ENCODE measurements at places on chromosomes 1 and 21.

DNA sequence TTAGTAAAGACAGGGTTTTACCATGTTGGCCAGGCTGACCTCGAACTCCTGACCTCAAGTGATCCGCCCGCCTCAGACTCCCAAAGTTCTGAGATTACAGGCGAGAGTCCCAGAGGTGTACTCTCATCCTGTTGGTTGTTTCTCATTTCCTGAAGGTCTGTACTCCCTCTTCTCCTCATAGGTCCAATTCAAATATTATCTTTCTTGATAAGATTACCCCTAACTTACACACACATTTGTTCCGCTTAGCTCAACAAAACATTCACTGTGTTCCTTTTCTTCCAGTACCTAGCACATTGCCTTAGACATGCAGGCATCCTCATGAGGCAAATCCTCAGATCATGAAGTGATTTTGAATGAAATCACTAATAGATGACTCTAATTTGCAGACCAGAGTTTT is 72.4 kb upstream of the SSX2IP start:
- no peak for DNase-seq

- DNase-seq, result no peak
Measured at GRCh38 chr1:166785987-166786386, 53.3 kb upstream of the POGK start.

- DNase-seq, result no peak
Measured at GRCh38 chr1:109704173-109704572, 7.9 kb upstream of the GSTM5 start.

- no peak for DNase-seq
Measured at GRCh38 chr1:20742671-20743070, 10.2 kb upstream of the SH2D5 start.

DNA sequence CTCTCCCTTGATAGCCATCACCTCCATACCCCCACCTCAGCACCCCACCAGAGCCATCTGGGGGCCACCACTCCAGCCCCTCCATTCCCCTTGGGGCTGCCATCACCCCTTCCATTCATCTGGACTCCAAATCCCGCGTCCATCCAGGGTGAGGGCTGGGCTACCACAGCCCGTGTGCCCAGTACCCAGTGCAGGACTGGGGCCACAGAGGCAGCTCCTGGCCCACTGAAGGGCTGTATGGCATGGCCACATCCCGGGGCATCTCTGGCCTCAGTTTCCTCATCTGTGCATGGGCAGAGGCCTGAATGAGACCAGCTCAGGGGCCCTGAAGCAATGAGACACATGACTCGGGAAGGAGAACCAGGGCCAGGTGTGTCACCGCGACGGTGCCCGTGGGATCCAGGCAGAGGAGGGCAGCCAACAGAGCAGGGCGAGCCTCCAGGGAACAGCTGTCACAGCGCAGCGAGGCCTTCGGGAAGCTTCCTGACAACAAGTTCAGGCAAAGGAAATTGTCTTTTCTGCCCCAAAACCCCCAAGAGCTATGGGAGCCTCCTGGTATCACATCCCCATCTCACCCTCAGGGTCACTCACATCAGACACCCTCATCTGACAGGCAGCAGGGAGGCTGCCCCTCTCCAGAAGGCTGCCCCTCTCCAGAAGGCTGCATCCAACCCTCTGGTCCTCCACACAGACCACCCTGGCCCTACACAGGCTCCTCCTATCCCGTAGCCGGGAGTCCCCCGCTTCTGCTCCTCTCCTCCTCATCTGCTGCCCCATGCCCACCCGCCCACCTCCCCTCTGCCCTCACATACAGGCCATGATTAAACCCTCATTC is 76.3 kb downstream of the MEGF6 start:
- no peak for DNase-seq

- no peak for DNase-seq
Measured at GRCh38 chr1:242089911-242090310, 91.0 kb upstream of the MAP1LC3C start.

GRCh38 chr1:155017946-155018316 is 15.3 kb downstream of the ZBTB7B start:
- DNase-seq, result no peak

GRCh38 chr1:231660198-231660597 is 33.6 kb downstream of the DISC1 start:
- no peak for DNase-seq

GRCh38 chr1:38500352-38500751 is 359.2 kb downstream of the RRAGC start:
- no peak for DNase-seq

- DNase-seq, result no peak
Measured at GRCh38 chr1:33527934-33528333, 55.5 kb downstream of the ZSCAN20 start.

Measured in myocyte (in vitro differentiated cells).